ENCODE measurements at places on chromosomes 3 and 15.

GRCh38 chr3:117499189-117499870 is 789.8 kb downstream of the TUSC7 start:
- DNase-seq: no peak

DNA sequence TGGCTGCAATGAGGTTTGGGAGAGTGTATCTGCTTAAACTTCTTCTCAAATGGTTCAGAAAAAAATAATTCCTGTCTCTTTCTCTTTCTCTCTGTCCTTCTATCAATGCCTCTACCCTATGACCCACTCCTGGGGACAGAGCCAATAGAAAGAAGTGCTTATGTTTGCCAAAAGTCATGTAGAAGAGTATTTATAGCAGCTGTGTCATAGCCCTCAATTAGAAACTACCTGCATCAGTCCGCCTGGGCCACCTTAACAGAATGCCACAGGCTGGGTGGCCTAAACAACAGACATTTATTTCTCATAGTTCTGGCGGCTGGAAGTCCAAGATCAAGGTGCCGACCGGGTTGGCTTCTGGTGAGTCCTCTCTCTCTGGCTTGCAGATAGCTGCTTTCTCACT is 92.5 kb downstream of the HMG20A start:
- no peak for DNase-seq

- DNase-seq: no peak
These were observed 60.8 kb upstream of the GOLIM4 start for GRCh38 chr3:168156479-168156878.

- DNase-seq: no peak
These were observed 31.8 kb downstream of the REC114 start for GRCh38 chr15:73474785-73475184.

DNA sequence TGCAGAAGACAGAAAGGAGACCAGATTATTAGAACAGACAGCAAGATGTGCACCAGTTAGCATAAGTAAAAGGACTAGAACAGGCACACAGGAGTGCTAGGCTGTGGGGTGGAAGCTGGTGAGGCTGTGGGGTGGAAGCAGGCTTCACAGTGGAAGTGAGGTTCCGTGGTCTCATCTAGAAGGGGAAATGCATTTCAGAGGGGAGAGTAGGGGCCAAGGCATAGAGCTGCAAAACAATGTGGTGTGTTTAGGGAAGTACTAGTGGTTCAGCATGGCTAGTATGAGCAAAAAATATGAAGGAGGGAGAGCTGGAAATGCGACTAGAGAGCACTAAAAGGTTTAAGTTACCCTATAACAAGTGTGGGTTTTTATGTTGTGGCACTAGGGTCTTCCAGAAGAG is 6.5 kb downstream of the POPDC2 start:
- no peak for DNase-seq

- no peak for DNase-seq
These were observed 31.0 kb downstream of the IDH2 start for GRCh38 chr15:90071220-90071807.

GRCh38 chr3:108159865-108160264 is 62.4 kb downstream of the IFT57 start:
- DNase-seq: no peak

- no peak for DNase-seq
These were observed 209.7 kb upstream of the DCBLD2 start for GRCh38 chr3:99111235-99111634.

GRCh38 chr3:42503251-42503924 is 945 bp downstream of the VIPR1 start:
- no peak for DNase-seq

DNA sequence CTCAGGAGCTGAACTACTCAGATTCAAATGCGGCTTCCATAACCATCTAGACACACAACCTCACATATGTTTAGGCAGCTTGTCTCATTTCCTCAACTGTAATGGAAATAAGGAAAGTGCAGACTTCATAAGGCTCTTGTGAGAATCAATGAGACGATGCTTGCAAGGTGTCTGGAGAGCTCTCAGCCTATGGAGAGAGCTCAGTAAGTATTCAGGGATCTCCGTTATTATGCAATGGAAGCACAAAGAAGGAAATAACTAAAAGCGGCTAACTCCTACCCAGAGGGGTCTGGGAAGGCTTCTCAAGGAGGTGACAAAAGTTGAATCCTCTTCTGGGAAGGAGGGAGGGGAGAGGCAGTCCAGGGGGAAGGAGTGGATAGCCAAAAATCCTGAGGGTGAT is 50.1 kb upstream of the LIPC start:
- no peak for DNase-seq

DNA sequence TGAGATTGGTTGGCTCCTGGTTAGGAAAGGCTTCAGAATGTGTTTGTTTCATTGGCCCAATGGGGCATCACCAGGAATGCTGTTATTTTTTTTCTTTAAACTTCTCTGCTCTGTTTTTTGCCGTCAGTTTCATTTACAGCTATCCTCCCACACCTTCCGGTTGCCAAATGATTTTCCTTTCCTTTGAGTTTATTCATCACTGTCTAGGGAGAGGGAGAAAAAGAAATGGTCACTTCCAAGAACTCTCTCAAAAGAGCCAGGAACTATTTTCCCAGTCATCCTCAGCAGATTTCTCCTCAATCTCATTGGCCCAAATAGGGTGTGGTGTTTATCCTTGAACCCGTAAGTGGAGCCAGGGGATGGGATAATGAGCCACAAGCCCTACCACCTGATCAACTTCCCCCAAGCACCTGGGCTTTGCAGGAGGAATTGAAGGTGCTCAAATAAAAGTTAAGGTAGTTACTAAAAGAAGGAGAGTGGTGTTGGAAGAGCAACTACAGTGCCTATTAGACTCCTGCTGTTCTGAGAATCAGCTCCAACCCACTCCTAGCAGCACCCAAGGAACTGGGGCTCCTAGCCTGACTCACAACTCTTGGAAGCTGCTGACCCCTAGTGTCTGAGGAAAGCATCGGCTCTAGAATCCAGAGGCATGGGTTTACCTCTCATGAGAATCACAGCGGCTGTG is 183.8 kb upstream of the IL12A start:
- DNase-seq: no peak

DNA sequence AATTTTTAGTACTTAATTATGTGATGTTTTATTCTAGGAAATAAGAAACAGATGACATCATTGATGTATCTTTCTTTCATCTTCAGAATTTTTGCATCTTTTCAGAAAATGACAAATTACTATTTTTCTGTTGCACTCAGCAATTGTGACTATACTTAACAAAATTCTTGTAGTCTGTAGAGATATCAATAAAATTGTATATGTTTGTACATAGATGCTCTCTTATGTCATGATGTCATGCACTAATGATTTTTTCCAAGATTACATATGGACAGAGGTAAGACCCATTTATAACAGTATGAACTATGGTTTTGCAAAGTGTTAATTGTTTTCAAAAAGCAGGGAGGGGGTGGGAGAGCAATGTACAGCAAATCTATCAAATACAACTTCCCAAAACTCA is 121.2 kb downstream of the POLQ start:
- DNase-seq: no peak

GRCh38 chr3:73697020-73697419 is 72.3 kb upstream of the PDZRN3 start:
- DNase-seq: no peak

- DNase-seq: no peak
These were observed 106.7 kb downstream of the DPH6 start for GRCh38 chr15:35439291-35439690.

GRCh38 chr3:170092907-170093306 is 55.1 kb downstream of the GPR160 start:
- DNase-seq: no peak

GRCh38 chr15:73709686-73710085 is 25.5 kb downstream of the CD276 start:
- no peak for DNase-seq

GRCh38 chr3:68957895-68958294 is 25.5 kb upstream of the TAFA4 start:
- DNase-seq: no peak

GRCh38 chr3:189977174-189977573 is 143.5 kb downstream of the P3H2 start:
- DNase-seq: no peak

DNA sequence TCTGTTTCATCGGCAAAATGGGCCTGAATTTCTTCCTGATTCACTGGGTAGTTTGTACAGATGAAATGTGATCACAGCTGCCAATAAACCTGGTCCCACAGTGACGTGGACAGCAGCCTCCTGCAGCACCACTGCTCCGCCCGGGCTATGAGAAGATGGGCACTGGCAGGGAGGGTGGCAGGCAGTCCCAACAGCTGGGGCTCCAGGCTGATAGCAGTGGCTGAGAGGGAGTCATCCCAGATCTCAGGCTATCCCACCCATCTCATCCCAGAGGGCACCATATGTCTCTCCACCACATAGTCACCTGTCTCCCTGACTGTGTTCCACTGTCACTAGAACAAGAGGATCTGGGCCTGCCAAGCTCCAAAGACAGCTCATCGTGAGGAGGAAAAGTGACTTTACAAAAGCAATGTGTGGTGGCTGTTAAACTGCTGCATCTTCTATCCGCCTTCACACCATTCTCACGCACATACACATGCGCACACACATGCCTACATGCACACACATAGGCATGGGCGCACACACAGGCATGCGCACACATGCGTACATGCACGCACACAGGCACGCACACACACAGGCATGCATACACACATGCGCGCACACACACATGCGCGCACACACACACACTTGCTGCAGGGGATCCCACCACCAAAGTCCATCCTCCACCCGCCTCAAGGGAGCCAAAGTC is 46.2 kb downstream of the RGMA start:
- DNase-seq: no peak

DNA sequence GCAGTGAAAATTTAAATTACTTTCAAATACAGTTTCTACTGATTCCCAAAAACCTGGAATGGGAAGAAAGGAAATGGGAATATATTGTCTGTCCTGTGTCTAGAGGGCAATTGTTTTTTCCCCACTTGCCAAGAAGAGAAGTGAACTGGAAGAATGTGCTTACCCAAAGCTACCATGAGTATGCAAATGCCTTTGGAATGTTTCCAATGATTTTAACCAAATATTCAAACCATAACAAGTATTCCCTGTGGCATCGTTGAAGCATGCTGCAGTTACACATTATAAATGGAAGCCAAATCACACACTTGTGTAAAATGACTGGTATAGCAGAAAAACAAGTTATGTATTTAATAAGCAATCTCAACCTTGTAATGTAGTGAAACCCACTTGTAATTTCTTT is 368.2 kb downstream of the GBE1 start:
- no peak for DNase-seq

DNA sequence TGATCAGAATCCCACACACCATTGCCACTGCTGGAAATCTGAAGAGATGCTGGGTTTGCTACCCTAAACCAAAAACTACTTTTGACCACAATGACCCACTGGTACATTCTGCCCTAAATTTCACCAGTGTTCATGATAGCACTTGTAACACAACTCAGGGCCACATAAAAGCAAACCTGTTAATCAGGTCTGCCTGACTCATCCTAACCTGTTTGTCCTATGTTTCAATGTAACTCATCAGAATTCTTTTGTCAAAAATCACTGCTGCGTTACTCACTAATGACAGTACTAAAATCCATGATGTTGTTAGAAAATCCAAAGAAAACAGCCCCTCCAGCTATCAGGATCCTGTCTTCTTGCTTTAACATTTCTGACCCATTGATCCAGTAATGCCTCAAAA is 55.6 kb upstream of the XCR1 start:
- DNase-seq: no peak
